ENCODE measurements at places on chromosomes 1 and 21.

GRCh38 chr21:41731081-41731480 lies 35.8 kb downstream of the RIPK4 start:
- no peak for DNase-seq

DNA sequence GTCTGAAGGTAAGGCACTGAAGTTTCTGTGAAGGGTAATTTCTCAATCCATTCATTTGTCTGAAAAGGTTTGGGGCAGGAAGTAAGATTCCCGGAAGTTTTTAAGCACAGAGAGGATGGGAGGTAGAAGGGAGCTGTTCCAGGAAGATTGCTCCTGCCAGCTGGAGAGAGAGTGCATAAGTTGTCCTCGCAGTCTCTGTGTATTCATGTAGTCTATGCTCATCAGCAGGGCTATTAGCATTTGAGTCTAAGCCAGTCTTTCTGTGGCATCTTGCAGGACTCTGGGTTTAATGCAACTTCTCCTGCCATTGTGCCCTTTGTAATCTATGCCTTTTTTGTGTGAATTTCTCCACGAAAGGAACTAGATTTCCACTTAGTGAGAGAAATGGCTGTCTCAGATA lies 140.8 kb upstream of the FGGY start:
- DNase-seq = no peak

DNA sequence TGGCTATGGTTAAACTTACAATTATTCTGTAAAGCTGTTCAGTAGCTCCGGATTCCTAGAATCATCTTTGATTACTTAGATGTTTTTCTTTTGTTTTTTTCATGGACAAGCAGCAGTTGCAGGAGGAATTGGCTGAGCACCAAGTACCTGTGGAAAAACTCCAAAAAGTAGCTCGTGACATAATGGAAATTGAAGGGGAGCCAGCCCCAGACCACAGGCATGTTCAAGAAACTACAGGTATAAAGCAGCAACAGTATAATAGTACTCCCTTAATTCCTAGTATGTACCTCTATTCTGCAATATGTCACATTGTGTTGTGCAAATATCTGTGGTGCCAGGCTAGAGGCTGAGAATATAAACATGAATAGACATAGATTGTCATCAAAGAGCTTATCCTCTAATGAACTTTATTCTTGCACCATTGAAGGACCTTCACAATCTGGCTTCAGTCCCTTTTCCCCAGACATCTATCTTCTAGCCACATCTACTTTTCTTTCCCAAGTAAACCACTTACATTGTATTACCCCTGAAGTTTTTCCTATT lies 132.3 kb upstream of the BMP8A start:
- no peak for DNase-seq

GRCh38 chr21:42002421-42002958 lies 7.7 kb downstream of the ZBTB21 start:
- peak; percentile 43 for DNase-seq

GRCh38 chr1:164977561-164977960 lies 379.0 kb downstream of the LMX1A start:
- DNase-seq = no peak

DNA sequence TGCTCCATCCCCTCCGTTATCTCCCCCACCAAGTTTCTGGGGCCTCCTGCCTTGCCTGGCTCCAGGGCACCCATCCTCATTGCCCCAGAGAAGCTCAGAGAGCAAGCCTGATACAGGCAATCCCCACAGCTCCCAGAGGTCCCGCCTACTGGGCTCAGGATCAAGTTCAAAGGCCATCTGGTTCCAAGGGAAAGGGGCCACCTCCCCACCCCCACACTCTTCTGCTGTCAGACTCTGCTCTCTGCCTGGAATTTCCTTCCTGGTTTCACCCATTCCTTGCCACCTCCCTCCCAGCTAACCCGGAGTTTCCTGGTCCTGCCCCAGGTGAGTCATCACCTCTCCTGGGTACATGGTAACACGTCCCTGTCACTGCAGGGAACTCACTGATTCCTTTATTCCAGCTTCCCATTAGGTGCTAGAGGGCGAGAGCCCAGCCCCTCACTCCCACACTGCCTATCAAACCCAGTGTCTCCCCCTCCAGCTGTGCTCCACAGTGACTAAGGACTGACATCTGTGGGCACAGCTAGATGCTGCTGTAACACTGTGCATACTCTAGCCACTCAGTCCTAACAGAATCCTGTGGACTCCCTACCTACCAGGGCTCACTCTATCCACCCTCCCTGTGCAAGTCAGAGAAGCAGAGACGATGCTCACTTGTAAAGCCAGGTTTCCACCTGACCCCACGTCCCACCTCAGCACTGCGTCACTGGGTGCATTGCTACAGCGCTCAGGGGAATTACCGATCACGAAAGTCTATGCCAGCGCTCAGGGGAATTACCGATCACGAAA lies 21.8 kb downstream of the RSPH1 start:
- no peak for DNase-seq

DNA sequence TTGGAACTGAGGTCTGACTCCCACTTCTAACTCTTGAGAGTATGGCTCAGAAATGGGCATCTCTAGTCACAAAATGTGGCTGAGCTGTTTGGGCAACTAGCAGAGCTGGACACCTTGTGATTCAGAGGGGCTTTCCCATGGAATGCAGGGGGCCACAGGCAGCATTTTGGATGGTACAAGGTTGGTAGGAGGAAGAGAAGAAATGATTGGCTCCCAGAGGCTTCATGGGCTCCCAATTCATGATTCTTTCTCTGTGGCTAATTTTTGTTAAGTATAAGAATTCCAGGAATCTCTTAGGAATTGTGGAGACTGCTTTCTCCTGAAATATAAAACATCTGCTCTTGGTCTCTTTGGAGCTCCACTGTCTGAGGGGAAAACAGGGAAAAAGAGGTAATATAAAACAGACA lies 49.7 kb downstream of the PBX1 start:
- no peak for DNase-seq

GRCh38 chr1:86846164-86846647 lies 67.7 kb downstream of the SELENOF start:
- DNase-seq = no peak

GRCh38 chr1:11058026-11058425 lies 1.8 kb downstream of the SRM start:
- DNase-seq = no peak

- DNase-seq = no peak
Observed at GRCh38 chr1:29648798-29649188, 412.5 kb downstream of the PTPRU start.

DNA sequence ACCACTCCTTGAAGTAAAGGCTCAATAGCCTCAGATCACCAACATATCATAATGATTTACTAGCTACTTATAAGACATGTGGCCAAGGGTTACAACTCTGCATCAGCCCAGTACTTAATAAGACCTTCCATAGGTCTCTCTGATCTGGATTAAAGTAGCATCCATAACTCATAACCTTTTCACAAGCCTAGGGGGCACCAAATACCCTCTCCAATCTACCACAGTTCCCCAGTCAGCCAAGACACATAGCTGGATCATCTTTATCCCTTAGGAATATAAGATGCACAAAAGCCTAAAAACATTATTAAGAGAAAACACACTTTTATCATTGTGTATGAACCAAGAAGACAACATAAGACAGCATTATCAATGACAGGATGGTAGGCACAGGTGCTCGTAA lies 22.1 kb downstream of the SSX2IP start:
- DNase-seq = no peak

- DNase-seq = no peak
Observed at GRCh38 chr1:159177272-159177907, 6.0 kb downstream of the CADM3 start.

DNA sequence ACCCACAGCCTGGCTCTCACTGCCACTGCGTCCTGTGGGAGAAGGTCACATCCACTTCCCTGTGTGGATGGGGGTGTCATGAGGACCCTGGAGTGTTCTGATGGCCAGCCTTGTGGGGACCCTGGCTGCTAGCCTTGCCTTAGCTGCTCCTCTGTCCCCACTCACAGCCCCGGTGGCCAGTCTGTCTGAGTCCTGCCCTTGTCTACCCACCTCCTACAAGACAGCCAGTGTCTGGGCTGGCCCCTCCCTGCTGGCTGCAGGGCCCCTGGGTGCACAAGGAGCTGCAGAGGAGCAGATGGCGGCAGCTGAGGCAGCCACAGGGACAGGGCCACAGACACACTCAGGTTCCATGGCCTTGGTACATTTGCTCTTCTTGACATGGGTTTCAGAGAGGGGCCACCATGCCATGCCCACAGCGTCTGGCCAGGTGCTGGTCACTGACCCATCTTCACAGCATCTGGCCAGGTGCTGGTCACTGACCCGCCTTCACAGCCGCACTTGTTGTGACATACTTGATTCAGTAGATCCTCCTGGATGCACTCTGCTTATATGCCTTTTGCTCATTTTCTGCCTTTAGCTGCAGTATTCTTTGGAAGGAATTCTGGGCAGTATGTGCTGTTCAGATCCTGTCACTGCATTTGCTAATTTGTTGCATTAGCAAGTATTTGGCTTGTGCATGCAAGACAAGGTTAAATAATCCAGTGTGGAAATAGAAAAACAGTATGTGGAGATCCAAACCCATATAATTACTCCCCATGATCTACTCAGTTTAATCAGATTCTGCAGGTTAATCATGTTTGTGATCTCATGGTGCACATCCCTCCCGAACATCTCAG lies 157.8 kb downstream of the PCBP3 start:
- no peak for DNase-seq

GRCh38 chr1:222940095-222940494 lies 125.3 kb downstream of the DISP1 start:
- DNase-seq = no peak

- DNase-seq = no peak
Observed at GRCh38 chr1:4172644-4173599, 272.9 kb upstream of the C1orf174 start.

- DNase-seq = no peak
Observed at GRCh38 chr21:34871026-34871908, 177.8 kb downstream of the RUNX1 start.

DNA sequence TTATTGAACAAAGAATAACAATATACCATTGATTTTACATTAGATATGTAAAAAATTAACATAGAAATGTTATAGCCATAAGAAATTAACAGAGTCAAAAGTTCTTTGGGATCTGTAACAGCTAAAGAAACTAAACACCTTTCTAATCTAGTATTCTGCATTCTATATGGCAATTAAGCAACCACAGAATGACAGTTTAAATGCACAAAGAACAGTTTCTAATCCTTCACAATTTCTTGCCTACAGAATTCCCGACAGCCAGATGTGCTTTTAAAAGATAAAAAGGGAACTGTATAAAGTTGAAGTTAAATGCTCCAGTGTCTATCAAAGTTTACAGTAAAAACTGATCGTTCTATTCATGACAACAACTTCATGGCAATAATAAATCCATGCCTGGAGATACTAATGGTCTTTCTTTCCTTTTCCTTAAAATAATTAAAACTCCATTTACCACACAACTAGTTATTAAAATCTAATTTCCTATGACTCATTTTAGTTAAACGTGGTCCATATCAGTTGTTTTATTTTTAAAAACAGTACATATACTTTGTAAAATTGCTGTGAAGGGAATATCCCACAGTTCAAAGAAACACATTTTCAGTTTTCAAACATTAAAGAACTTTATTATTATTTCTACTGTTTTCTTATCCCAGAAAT lies 110.2 kb downstream of the EIF4G3 start:
- no peak for DNase-seq

- no peak for DNase-seq
Observed at GRCh38 chr1:247316590-247317197, 15.0 kb downstream of the ZNF496 start.
